M059J (cell line): ENCODE measurements at places on chromosomes 2 and 18.

GRCh38 chr2:10432311-10433181 lies 15.6 kb downstream of the ODC1 start:
- DNase-seq = no peak

DNA sequence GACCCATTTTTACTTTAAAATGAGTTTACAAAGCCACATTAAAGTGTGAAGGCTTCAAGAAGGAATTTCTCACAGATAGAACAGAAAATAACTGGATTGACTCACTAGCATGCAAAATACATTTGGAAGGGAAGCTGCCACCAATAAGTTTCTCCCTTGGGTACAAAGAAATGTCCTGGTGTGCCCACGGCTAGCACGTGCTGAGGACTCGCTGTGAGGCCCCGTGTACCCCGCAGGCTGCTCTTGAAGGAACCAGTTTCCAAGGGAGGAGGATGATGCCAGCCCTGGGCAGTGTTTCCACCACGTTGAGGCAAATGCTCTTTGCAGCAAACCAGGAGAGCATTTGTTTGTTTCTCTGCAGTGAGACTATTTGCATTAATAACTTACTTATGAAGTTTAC lies 207.3 kb downstream of the SH3RF3 start:
- DNase-seq = no peak

GRCh38 chr2:216083464-216084281 lies 2.0 kb downstream of the TMEM169 start:
- peak; percentile 83 for DNase-seq

- DNase-seq = no peak
Measured at GRCh38 chr2:215427585-215427984, 8.3 kb downstream of the FN1 start.

DNA sequence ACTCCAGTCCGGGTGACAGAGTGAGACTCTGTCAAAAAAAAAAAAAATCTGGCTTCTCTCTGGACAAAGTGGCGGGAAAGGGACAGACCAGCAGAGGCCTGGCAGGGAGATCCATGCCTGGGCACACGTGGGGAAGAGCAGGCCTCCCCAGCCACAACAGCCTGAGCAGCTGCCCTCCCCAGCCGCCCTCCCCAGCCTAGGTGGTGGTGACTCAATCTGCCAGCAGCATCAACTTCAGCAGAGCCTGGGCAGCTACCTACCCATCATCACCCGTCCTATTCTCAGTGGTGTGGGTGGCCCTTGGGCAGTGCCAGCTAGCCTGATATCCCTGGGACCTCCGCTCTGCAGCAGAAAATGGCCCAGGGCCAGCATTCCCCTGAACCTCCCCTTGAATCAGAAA lies 612.4 kb downstream of the FBXO15 start:
- no peak for DNase-seq

DNA sequence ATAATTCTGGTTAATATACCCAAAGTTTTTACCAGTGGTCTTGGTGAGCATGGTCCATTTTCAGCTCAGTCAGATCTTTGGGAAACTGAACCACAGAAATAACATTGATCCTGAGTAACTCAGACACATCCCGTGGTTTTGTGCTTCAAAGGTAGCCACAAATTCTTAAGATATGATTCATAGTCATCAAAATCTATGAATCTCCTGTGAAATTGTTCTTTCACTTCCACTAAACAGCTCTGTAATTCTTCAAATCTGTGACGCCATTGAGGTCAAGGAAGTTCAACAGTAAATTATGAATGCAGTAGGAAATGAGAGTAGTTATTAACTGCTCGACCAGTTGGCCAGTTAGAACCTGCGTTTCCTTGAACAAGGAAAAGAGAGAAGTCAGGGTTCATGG lies 147.3 kb downstream of the IRS1 start:
- DNase-seq = peak; percentile 97

- DNase-seq = no peak
Measured at GRCh38 chr2:237660381-237660900, 33.1 kb downstream of the LRRFIP1 start.

DNA sequence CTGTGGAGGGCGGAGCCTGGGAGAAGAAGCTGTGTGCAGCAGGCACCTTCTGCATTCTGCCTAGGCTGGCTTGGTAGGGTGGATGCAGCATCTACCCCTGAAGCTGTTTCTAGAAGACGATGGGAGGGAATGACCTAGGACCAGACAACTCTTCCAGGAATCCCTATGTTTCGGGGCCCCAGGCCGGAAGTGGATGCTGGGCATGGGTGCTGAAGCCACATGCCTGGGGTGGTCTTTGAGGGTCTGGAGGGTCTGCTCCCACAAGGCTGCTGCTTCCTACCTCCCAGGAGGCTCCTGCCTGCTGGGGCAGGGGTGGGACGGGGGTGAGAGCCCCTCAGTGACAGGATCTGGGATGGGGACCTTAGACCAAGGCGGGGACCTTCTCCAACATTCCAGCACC lies 61.0 kb downstream of the CIB4 start:
- DNase-seq = no peak

- no peak for DNase-seq
Measured at GRCh38 chr2:106195981-106196380, 1.9 kb upstream of the UXS1 start.

DNA sequence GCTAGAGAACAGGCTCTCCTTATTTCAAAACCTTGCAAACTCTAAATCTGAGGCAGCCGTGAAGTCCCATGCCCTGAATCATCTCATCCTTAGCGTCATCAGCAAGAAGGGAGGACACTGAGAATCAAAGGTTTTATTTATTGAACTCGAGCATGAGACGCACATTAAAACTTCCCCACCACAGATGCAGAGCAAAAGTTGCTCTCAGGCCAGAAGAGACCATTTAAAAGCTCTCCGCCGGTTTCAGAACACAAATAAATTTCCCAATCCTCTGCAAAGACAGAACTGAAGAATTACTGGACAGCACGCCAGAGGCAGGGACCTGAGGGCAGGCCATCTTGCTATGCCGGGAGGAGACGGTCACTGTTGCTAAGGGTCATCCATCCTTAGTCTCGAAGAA lies 1.3 kb downstream of the AMMECR1L start:
- no peak for DNase-seq

DNA sequence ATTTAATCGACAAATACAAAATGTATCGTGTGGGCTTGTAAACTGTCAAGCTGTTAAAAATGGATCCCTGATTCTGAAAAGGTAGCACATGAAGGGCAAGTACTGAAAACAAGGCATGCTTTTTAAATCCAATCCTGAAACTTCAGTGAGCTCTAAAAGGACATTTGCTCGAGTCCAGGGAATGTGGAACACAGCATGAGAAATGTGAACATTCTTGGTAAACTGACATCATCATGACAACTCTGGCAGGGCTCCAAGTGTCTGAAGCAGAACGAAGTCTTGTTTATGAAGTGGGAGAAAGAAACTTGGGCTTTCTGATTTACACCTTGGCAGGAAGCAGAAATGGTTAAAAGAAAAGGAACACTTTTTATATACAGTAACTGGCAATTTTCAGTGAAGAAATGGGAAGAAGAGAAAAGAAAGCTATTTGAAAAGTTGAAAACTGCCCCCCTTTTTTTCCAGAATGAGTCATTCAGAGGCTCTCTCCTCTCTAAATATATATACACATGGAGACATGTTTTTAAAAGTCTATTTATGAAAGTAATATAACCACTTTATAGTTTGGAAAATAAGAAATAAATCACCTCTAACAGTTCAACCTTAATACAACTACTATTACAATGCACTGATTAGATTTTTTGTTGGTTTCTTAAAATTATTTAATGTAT lies 120.8 kb downstream of the GAREM1 start:
- peak; percentile 65 for DNase-seq

DNA sequence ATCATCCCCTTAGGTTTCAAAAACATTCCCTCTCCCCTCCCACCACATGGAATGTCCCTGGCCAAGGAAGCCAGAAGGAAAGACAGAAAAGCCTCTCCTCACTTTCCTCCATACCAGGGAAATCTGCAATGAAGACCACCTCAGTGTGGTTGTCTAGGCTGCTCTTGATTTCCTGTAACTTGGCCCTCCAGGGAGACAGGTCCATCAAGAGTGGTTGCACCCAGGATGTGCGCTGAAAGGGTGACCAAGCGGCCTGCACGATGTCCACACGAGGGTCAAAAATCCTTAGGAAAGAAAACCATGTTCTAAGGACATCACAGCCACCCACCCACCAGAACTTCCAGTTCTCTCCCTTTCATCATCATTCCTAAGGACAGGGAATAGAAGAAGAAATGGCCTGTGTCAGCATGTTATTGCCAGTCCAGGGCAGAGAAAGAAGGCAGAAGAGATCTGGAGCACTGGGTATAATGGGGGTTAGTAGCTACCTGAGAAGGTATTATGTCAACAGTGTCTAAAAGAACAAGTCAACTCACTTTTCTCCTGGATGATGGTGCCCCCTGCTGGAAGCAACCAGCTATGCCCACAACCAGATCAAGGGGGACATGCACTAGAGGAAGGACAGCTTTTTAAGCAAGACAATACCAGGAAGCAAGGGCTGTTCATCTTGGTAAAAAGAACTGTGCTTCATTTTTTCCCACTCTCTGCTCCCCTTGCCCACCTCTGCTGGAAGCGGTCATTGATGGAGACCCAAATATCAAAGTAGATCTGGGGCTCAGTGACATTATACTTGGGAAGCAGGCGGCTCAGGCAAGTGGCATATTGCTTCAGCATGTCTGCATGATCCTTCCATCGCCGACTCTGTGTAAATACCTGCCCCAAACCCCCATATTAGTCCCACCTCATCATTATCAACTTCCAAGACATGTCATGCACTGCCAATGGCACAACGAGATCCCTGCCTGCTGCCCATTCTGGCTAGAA lies 9.3 kb downstream of the GGCX start:
- peak; percentile 70 for DNase-seq

GRCh38 chr2:160380611-160381010 lies 113.0 kb downstream of the RBMS1 start:
- no peak for DNase-seq

- no peak for DNase-seq
Measured at GRCh38 chr18:66150650-66151049, 399.8 kb downstream of the CDH7 start.

GRCh38 chr2:99389946-99390345 lies 52.8 kb downstream of the EIF5B start:
- no peak for DNase-seq

DNA sequence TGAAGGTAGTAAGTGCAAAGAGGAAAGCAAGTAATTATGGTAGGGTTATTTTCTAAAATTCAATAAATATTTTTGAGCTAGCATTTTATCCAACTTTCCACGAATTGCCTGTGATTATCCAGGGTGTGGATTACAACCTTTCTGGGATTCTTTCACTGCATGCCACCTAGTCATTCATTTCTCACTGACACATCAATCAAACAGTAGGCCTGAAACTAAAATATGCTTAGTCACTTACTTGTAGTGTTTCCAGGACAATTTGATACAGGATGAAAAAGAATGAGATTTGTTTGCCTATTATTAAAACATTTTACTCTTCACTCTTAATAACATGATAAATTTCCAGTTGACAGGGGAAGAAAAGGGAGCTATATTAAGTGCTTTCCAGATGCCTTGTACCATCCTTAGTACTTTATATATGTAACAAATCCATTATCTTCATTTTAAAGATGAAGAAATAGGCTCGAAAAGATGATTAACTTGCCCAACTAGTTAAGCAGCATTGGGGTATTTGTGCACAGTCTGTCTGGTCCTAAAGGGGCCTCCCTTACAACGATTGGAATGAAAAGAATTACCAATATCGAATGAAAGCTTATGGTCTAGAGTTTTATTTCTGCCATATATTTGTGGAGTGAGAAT lies 70.4 kb downstream of the KCTD1 start:
- DNase-seq = peak; percentile 66

- DNase-seq = no peak
Measured at GRCh38 chr2:196924051-196924450, 2.5 kb downstream of the PGAP1 start.

DNA sequence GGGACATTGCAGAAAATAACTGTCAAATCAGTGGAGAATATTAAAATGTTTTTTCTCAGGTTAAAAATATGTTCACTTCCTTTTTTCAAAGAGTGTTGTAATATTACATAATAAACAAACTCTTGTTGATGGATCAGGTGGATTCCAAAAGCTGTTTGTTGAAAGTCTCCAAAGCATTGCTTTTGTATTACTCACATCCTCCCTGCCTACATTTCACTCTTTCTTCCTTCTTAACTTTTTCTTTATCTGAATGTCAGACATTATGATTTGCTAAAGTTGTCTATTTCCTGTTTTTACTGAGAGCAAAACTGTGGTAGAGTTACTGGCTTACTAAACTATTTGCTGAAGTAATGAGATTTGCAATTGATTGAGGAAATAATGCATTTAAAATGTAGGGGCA lies 92.1 kb downstream of the CDH19 start:
- DNase-seq = no peak

- no peak for DNase-seq
Measured at GRCh38 chr2:108958002-108958401, 31.0 kb downstream of the EDAR start.

- peak; percentile 77 for DNase-seq
Measured at GRCh38 chr2:43458014-43458628, 137.7 kb downstream of the THADA start.

GRCh38 chr2:174753038-174753633 lies 11.1 kb downstream of the CHRNA1 start:
- DNase-seq = no peak
